ENCODE measurements at places on chromosomes 1 and 21.

DNA sequence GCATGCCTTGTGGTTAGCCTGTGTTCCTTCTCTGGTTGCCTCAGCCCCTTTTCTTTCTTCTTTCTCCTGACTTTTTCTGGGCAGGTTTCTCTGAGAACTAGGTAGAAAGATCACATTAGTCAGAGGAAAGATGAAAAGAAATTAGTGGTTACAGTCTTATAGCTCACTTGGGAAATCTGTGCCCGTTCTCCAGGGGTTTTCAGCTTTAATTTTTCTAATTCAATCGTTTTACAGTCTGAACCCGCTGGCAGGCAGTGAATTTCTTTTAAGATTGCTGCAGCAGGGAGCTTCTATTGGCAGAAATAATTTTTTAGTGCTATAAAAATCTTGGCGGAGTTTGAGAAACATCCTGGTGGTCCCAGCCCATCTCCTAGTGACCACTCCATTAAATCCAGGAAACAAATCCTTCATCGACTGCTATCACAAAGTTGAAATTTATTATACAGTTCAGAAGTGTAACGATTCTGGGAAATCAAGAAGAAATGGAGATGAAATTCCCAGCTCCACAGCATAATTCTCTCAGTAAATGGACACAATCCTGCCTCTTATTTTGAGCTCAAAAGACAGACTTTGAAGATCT lies 113.1 kb downstream of the PCP4 start:
- no peak for DNase-seq

DNA sequence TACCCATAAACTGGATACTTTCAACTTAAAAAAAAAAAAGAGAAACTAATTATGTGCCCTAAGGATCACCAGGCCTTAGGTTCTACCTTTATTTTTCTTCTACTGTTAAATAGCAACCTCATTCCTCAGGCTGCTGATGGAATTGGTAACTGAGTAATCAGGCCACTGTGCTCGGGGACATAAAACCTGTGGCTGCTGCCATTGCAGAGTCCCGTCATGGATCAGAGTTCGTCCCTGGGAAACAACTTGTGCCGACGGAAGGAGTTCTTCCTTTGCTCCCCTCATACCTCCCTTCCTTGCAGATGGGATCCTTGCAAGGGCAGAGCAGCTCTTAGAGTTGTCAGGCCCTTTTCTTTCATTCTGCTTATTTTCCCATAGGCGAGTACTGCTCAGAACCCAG lies 123.6 kb downstream of the PBX1 start:
- no peak for DNase-seq

DNA sequence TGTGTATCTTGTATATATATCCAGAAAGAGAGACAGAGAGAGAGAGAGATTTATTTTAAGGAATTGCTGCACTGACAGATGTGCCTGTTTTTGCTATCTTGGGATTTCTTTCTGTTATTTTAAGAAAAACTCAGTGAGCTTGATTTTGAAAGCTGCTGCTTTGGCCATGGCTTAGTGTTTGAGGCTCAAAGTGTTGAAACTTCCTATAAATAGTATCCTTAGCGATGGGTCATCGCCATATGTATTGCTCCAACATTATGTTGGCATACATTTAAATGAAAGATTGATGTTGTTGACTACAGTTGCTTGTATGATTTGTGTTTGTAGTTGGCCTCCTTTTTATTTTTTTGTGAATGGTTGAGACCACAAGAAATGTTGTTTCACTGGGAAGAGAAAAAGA lies 29.0 kb upstream of the NTPCR start:
- no peak for DNase-seq

GRCh38 chr1:17304151-17304825 lies 3.7 kb upstream of the PADI4 start:
- no peak for DNase-seq

- no peak for DNase-seq
Measured at GRCh38 chr1:183656355-183656754, 3.2 kb upstream of the APOBEC4 start.

DNA sequence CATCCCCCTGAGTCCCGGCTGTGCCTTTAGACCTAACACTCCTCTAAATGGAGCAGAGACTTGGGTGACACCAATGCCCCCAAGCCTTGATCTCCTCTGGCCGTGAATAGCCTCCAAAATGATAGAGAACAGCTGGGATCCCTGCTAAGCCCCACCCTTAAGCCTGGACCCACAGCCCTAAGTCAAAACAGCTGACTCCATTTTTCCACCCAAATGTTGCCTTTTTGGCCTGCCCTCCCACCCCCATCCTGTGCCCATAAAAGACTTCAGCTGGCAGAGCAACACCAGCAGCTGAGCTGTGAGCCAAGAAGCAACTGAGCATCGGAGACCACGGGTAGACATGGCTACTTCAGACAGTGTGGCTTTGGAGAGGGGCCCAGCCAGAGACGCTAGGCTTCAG lies 420.8 kb downstream of the NPHP4 start:
- no peak for DNase-seq

- DNase-seq: no peak
Measured at GRCh38 chr1:219910716-219911115, 17.6 kb downstream of the SLC30A10 start.

DNA sequence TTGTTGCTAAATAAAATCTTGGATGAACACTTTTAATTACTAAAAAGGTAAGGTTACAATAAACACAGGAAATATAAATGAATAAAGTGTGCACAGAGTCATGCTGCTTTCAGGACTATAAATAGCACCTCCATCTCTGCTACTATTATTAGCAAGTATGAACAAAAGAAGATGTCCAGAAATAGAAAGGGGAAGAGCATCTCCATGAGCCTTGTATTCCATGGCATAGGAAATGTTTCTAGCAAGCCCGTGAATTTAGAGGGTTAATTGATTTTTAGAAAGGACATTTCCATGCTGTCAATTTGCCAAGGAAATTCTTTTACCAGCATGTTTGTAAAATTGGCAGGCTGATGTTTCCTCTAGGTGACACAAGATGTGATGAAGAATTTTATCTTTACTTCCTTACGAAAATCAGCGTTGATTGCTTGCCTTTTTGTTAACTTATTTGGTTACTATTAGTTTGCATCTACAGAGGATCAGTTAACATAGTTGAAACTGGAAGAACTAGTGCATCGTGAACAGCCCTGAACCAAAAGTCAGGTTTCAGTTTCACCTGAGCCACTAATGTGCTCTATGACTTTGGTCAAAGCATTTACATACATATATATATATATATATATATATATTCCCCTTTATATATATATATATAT lies 45.3 kb downstream of the NR5A2 start:
- DNase-seq: no peak

- no peak for DNase-seq
Measured at GRCh38 chr1:118012515-118013124, 83.1 kb downstream of the WDR3 start.

DNA sequence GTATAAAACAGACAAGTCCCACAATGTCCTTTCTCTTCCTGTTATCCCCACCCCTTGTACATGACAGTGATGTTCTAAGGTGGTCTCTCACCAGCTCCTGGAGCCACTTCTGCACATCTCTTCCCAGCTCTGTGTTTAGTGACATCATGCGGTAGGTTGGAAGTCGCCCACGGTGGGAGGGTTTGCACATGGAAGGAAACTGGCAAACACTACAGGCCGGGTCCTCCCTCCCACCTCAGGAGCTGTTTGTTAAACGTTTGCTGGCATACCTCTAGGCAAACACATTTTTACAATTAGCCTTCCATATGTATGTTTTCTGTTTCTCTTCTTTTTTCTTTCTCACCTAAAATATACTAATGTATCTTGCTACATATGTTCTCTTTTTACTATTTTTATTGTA lies 107.4 kb downstream of the PCBP3 start:
- no peak for DNase-seq

DNA sequence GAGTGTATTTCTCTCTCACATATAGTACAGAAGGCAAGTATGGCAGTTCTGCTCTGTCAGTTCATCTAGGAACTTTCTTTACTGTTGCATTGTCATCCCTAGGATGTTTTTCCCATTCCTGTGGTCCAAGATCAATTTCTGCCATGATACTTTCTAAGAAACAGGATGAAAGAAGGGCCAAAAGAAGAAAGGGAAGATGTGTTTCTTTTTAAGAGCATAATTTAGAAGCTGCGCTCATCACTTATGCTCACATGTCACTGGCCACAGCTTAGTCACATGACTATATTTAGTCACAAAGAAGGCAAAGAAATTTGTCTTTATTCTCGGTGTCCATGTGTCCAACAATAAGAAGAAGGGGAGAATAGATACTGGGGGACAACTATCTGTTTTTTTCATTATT lies 7.0 kb upstream of the MAST2 start:
- DNase-seq: no peak

- DNase-seq: no peak
Measured at GRCh38 chr1:26028490-26028980, 7.0 kb downstream of the EXTL1 start.

DNA sequence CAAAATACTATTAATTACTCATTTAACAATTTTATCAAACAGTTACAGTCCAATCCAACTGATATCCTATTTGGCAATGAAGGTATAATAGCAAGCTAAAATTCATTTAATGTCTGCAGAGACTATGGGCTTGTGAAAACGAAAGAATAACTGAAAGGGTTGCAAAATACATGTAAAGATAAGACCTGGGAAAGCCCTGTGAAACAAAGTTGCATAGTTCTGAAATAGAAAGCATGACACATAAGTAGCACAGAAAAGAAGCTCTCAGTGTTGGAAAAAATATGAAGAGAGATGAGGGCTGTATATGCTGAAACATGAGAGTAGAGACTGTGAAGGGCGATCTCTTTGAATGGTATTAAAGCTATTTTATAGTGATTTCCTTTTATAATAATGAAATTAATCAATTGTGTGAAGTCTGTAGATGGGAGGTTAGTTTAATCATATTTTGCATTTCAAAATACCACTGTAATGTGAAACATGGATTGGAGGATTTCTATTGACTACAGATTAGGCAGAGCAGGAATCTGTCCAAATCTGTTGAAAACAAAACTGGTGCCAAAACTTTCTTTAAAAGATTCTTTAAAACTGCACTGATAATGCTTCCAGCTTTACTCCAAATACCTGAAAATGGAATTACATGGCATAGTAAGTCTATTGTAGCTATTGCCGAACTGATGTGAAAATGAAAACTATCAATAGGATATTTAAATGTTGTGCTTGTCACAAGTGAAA lies 1518.9 kb upstream of the B3GALT2 start:
- DNase-seq: no peak

DNA sequence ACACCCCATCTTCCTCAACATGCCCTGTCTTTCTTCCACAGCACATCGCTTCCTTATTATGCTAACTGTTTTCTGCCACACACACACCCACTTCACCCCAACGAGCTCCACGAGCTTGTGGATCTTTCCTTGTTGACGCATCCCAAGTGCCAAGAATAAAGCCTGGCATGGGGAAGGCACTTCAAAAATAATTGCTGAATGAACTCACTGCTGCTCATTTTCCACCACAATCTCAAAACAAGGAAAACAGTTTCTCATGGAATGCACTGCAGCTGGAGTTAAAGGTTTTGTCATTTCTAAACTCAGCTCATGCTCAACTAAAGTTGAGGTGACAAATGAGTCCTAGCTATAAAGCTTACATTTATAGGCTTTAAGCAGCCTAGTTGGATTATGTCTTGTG lies 86.0 kb downstream of the TIAM1 start:
- no peak for DNase-seq

DNA sequence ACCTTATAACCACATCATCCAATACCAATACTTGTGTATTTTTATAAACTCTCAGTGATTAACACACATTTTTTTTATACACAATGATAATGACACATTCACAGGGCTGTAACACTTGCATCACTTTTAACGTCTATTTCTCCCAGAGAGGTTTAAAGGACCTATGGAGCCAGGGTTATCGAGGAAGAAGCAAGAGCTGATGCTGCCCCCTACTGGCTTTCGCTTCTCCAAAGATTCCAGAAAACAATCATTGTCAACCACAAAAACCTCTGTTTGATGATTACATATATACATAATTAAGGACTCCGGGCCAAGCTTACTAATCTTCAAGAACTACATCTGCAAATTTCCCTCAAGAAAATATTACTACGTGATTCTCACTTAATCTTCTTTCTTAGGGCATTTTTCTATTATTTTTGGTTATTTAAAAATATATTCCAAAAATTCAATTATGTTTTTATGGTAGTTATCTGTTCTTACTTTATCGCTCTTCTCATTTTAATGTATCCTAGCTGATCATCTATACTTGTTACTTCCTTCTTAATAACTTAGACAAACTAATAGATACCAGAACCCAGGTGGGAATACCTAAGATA lies 214.5 kb downstream of the VAV3 start:
- peak; percentile 60 for DNase-seq

- DNase-seq: no peak
Measured at GRCh38 chr1:243946253-243946652, 96.2 kb upstream of the AKT3 start.

- no peak for DNase-seq
Measured at GRCh38 chr1:117793413-117793812, 136.0 kb downstream of the GDAP2 start.

DNA sequence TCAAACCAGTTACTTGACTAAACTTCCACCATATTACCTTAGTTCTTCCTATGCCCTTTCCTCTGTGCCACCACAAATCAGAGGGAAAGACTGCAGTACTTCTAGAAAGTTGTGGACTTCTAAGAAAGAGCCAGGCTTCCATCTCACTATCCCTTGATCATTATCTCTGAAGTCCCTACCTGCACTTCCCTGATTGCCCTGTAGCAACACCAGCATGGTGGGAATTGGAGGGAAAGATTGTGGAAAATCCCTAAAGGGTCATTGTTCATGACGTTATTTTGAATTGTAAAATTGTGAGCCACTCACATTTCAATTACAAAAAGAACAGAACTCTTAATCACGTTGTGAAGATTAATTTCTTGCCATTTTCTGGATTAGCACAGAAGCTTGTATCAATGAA lies 23.4 kb upstream of the KIAA1614 start:
- DNase-seq: no peak

DNA sequence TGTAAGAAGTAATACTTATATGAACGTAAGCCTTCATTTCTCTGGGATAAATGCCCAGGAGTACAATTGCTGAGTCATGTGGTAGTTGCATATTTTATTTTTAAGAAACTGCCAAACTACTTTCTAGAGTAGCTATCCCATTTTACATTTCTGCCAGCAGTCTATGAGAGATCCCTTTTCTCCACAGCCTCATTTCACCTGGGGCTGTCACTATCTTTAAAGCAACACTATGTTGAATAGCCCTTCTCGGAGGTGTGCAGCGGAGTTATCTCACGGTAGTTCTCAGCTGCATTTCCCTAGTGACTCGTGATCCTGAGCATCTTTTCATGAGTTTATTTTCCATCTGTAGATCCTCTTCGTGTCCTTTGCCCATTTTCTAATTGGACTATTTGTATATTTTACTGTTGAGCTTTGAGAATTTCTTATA lies 93.4 kb downstream of the ADARB1 start:
- no peak for DNase-seq

Measured in activated T-cell treated with anti-CD3 and anti-CD28 coated beads, Interleukin-2, amount 50 U/mL, for 48 hours (primary cell).